ENCODE measurements at places on chromosomes 5 and 9.

GRCh38 chr9:125886365-125886764 lies 139.2 kb downstream of the PBX3 start:
- no peak for DNase-seq

DNA sequence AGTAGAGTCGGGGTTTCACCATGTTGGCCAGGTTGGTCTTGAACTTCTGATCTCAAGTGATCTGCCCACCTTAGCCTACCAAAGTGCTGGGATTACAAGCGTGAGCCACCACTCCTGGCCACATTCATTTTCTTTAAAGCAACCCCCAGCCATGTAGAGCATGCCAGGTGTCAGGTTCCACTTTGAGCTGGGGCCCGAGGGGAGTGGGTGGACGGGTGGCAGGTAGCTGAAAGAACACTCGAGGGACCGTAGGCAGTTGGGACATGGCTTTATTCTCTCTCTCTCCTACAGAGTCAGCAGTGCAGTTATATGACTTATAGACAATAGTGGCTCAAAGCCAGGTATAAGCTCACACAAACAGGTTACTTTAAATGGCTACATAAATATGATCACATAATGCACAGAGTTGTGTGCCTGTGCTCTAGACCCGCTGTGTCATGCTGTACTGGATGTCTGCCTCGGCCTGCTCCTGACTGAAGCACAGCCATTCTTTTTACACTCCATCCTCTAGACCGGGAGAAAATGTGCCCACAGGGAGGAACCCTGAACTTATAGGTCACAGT lies 60.5 kb upstream of the FAM120A start:
- DNase-seq: no peak

DNA sequence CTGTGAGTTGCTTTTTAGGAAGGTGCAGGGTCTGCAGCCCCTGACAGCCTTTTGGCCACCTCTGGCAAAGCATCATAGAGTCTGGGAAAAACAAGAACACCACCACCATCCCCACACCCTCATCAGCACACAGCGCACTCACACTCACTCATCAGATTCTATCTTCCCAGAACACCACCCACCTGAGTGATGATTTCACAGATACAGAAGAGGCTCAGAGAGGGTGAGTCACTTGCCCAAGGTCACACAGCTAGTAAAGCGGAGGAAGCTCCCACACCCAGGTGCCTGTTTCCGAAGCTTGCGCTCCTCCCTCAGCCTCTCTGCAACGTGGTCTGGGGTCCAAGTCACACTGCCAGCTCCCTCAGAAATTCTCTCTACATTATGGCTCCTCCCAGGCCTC lies 41.8 kb upstream of the HRH2 start:
- DNase-seq: no peak

DNA sequence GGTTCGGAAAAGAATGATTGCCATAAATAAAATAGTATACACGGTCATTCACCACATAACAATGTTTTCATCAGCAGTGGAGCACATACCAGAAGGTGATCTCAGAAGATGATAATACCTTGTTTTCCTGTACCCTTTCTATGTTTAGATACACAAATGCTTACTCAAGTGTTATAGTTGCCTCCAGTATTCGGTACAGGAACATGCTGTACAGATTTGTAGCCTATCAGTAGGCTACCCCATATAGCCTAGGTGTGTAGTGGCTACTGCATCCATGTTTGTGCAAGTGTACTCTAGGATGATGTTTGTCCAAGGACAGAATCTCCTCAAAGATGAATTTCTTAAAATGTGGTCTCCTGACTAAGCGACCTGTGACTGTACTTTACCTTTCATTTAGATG lies 59.2 kb downstream of the ICE1 start:
- no peak for DNase-seq

- DNase-seq: no peak
Measured at GRCh38 chr5:39765366-39765765, 340.6 kb upstream of the DAB2 start.

- no peak for DNase-seq
Measured at GRCh38 chr9:131800843-131801242, 61.0 kb upstream of the RAPGEF1 start.

DNA sequence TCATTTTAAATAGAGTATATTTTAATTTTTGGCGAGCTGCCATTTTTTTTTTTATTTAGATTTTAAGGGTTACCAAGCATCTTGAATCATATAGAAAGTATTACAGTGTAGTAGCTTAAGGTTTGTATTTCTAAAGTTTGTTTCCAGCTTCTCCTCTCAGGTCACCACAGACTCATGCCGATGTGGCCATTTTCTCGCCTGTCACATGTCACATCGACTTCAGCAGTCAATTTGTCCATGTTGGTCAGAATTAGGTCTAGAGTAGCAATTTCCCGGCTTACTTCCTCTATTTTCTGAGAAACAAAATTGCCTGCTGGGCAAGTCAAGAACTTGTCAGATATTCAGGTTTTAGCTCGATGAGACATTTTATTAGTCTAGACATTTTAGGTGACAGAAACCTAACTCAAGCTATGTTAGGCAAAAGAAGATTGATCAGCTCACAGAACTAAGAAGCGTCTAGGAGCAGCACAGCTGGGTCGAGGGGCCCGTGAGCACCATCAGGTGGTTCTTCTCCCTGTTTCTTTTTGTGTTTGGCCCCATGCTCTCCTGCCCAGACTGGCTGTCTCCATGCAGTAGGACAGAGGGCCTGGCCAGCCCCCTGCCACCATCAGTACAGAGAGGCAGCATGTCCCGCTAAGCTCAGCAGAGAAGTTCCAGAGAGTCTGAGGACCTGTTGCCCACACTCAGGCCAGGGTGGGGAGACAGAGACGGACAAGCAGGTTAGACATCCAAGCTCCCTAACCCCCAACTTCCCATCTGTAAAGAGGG lies 48.4 kb upstream of the AFAP1L1 start:
- no peak for DNase-seq

DNA sequence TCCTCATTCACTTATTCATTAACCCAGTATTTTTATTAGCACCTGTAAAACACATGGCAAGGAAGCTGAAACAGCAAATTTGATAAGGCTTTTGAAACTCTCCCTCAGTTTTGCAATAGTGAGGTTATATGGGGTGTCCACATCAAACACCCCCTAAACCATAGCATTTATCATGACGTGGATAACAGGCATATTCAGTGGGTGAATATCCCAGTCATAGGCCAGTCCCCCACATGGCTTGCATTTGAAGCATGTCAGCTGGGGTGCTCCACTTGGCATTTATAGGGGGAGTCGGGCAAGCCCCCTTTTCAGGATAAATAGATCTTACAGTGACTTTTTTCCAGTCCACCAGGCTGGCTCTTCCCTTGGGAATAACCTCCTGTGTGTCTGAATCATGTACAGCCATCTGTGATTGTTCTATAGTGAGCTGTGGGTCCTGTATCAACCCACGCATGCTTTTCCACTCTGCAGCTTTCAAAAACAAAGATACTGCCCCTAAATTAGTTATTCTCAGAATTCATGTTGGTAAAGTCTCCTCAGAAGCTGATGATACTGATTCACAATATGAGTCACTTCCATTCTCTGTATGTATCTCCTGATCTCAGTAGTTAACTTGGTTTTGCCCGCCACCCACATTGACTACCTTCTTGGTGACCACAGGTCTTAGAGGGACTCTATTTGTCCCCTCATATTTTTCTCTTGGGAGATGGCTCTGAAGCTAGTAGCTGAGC lies 84.4 kb upstream of the SPIN1 start:
- DNase-seq: no peak

GRCh38 chr9:130234340-130235260 lies 31.0 kb upstream of the HMCN2 start:
- no peak for DNase-seq

- no peak for DNase-seq
Measured at GRCh38 chr9:6896562-6896961, 138.8 kb downstream of the KDM4C start.

- DNase-seq: no peak
Measured at GRCh38 chr9:74479711-74480110, 17.4 kb upstream of the RORB start.

GRCh38 chr9:3946840-3947587 lies 352.9 kb downstream of the GLIS3 start:
- no peak for DNase-seq

- no peak for DNase-seq
Measured at GRCh38 chr5:1983401-1983800, 100.7 kb upstream of the IRX4 start.

DNA sequence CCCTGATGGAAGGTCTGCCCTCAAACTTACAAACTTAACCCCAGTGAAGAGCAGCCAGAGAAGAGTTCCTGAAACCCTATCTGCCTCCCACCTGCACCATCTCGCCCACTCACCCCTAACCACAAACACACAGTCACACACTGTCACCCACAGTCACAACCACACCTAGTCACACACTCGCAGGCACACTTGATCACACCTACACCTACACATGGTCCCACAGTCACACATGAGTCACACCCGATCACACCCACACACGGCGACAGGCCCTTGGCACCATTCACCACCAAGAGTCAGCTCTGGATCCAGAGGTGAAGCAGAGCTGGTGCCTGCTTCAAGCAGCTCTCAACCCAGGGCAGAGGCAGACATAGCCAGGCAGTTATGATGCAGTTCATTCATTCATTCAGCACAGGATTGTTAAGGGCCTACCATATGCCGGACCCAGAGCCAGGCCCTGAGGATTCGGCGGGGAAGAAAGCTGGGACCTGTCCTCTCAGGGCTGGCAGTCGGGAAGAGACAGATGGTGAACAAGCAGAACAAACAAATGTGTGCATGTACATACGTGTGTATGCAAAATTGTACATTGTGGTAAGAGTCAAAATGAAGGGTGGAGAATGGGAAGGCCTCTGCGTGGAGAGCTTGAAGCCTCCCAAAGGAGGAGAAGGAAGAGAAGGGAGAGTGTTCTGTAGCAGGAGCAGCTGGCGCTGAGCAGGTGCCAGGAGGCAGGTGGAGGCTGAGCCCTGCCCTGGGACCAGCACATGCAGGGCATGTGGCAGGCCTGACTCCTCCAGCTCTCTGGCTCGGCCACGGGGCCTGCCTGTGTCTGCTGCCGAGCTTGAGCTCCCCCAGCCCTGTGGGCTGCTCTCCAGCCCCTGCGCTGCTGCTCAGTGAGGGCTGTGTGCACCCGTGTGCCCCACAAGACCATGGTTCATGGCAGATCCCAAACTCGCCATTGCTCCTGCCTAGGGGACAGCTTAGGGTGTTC lies 6.4 kb downstream of the TSPAN17 start:
- DNase-seq: no peak

- DNase-seq: peak; percentile 15
Measured at GRCh38 chr9:136245219-136246150, at the start of gene QSOX2. Gene QSOX2, minus strand, starts transcription at chr9:136245812. Its CDS starts 9 bp downstream, at chr9:136245803.

GRCh38 chr9:5841771-5842573 lies 9.1 kb upstream of the ERMP1 start:
- no peak for DNase-seq

- no peak for DNase-seq
Measured at GRCh38 chr5:120155873-120156272, 308.2 kb upstream of the PRR16 start.

- DNase-seq: no peak
Measured at GRCh38 chr9:131838530-131839280, 98.8 kb upstream of the RAPGEF1 start.

DNA sequence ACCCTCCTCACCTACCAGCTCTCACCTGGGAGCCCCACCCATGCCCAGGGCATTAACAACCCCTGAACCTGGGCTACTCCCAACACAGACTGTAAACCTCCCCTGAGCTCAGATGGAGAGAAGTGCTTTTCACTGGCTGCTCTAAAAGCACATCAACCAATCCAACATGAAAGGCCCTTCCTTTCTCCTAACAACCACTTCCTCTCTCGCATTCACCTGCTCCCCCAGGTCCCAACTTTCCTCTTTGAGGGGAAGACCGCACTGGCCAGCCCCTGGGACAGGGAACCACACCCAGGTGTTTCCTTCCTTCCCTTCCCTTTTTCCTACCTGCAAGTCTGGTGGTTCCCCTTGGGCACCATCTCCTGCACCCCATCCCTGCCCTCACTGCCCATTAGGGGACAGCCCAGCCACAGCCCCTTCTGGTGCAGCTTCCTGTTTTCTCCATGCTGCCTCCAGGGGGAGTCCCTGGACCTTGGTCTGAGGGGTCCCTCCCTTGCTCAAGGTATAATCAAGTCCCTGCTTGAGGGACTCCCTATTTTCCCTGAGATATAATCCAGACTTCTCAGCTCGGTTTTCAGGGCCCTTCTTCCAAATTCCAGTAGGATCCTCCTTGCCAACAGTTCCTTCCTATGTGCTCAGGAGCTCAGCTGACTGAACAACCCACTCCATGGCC lies 30.5 kb upstream of the DAB2IP start:
- DNase-seq: no peak

- DNase-seq: no peak
Measured at GRCh38 chr5:102975457-102976182, 144.3 kb downstream of the GIN1 start.
